ENCODE measurements at places on chromosomes 16 and 17. TPM values are rescaled to one million over a fixed set of nuclear protein-coding genes. Genes with fewer than 3 reads are reported as not detected.

Gene ZNF597
- total RNA-seq, result 1.2 TPM

Gene KRT9
- not detected for total RNA-seq

Gene RHBDL3
- not detected for total RNA-seq

Gene FOXN1
- total RNA-seq, result not detected

DNA sequence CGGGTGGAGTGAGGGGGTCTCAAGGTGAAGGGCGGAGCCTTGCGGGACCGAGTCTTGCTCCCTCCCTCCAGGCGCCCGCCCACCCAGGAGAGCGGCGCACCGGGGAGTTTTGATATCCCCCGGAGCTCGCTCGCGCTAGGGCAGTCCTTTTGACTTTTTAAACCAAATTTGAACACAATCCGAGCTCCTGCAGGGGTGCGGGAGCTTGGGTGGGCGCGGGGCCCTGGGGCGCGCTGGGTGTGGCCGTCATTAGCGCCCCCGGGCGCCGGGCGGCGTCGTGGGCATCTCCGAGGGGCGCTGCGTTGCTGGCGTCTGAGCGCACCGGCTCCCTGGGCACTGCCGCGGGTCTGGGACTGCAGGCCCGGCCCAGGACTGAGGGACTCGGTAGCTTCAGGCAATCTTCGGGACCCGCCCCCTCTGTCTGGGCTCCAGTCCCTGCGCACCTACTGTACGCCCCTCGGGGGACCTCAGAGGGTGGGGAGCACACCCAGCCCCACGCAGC lies 10.9 kb downstream of the MAF start:
- H3K4me3 ChIP-seq, result peak overlapping the region; percentile 31
- no peaks in the 10 kb centered on the region for H3K36me3 ChIP-seq
- peaks cover 46% of the 10 kb centered on the region for H3K27me3 ChIP-seq
- no peaks in the 10 kb centered on the region for H3K4me1 ChIP-seq
- peak overlapping the region; percentile 74 for H3K27ac ChIP-seq

DNA sequence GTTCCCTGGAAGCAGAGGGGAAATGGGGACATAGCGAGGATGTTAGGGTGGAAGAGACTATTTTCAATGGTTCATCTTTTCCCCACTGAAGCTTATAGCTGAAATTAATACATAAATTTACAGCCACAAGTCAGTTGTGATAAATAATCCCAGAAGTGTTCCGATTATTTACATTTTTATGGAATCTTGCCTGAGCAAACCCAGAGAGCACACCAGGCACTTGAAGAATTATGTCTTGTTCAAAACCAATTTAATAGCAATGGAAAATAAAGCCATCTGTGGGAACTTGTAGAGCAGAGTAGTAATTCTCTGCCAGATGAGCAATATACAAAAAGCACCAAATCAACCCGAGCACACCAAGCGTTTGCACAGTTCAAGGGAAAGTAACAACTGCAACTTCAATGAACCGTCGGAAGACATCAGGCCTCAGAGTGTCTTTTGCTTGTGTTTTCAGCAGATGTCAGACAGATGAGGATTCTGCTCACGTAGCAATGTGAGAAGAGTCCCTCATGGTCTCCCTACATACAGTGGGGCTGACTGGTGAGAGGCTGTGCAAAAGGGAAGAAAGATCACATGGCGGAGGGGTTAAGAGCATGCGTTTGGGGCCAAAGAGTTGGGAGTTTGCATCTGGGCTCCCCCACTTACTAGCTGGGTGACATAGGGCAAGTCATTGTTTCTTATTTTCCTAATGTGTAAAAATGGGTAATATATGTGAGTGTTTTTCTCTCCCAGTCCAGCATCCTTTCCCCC lies 148.7 kb upstream of the HS3ST2 start:
- H3K36me3 ChIP-seq, result no peaks in the 10 kb centered on the region
- H3K27ac ChIP-seq, result peak overlapping the region; percentile 51
- H3K4me3 ChIP-seq, result no peak overlapping the region
- H3K27me3 ChIP-seq, result no peaks in the 10 kb centered on the region

Gene CMTM3
- not detected for total RNA-seq

DNA sequence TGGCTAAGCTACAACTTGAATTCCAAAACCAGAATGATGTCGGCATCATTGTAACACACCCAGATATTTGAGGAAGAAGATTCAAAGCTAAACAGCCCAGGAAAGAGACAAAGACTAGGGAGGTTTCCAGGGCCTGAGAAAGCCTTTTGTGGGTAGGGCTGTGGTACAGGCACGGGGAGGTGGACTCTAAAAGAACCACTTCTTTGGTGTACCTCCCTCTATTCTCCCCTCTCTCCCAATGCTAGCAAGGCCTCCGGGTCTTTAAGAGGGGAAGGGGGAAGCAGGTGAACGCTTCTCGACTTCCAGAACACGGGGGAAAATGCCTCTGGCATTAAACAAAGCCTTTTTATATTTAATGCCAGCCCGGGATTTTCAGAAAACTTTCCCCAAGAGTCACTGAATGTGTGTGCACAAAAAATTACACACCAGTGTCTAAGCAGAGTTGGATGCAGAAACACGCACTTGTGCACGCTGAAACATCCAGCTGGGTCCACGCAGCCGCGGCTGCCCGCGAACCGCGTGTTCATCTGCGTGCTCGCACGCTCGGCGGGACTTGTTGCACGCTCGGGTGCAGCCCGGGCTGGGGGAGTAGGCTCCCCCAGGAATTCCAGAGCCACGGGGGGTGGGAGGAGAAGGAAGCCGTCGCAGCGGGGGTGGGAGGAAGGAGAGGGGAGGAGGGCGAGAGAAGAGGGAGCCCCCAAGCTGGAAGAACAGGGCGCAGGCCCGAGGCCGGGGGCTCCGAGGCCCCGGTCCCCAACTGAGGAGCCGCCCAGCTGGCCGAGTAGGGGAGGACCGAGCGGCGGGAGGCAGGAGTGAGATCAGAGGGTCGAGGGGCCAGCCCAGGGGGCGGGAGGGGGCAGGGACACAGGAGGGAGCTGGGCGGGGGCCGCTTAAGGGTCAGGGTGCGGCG lies 20.1 kb upstream of the ZNF423 start:
- H3K27me3 ChIP-seq, result peaks cover 3% of the 10 kb centered on the region
- DNase-seq, result no peak
- peaks cover 25% of the 10 kb centered on the region for H3K4me1 ChIP-seq

- peak within 1 kb of the TSS; percentile 40 for H3K27ac ChIP-seq
- peaks cover 3% of the 10 kb centered on the region for H3K4me1 ChIP-seq
- H3K27me3 ChIP-seq, result no peaks in the 10 kb centered on the region
- no peak for DNase-seq
Measured at GRCh38 chr17:44170499-44171201, at the start of gene ASB16. Gene ASB16 (plus strand): TSS chr17:44170704. CDS start chr17:44170790, 86 bp downstream.

Gene TTC19
- total RNA-seq, result 110 TPM

Gene SKAP1
- 6.4 TPM for total RNA-seq

DNA sequence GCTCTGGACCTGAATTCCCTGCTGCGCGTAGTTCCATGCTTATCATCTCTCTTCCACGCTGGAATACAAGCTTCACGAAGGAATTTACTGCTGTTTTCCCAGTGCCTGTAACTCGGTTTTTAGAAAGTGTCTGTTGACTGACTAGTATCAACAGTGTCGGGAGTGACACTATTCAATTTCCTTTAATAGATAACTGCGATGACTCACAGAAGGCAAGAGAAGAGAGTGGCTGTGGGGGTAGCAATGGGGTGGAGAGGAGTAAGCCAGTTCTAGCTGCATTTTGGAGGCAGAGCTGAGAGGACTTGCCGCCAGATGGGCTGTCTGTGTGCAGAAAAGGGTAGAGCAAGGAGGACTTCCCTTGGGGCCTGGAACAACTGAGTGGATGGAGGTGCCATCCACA lies 25.2 kb downstream of the B4GALNT2 start:
- DNase-seq, result no peak
- H3K4me3 ChIP-seq, result no peak overlapping the region
- peaks cover 20% of the 10 kb centered on the region for H3K27me3 ChIP-seq
- no peaks in the 10 kb centered on the region for H3K36me3 ChIP-seq
- no peaks in the 10 kb centered on the region for H3K4me1 ChIP-seq

Gene KLHL10
- total RNA-seq, result not detected

Gene ASGR1
- total RNA-seq, result 0.48 TPM

DNA sequence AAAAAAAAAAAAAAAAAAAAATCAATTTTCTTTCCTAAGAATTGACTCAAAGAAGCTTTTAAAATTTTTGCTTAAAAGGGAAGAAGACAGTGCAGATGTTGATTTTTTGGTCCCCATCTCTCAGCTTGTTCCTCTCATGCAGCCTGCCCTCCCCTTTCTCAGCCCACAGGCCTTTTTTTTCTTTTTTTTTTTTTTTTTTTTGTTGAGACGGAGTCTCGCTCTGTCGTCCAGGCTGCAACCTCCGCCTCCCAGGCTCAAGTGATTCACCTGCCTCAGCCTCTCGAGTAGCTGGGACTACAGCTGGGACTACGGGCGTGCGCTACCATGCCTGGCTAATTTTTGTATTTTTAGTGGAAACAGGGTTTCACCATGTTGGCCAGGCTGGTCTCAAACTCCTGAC lies 17.7 kb downstream of the YPEL2 start:
- no peaks in the 10 kb centered on the region for H3K27me3 ChIP-seq
- no peak for DNase-seq
- no peaks in the 10 kb centered on the region for H3K36me3 ChIP-seq
- peaks cover 46% of the 10 kb centered on the region for H3K4me1 ChIP-seq
- H3K4me3 ChIP-seq, result no peak overlapping the region

Gene CCL23
- 9.1 TPM for total RNA-seq

Gene SUPT4H1
- 66.3 TPM for total RNA-seq

Gene GRAPL
- 2.2 TPM for total RNA-seq

Gene PRAC2
- total RNA-seq, result not detected

DNA sequence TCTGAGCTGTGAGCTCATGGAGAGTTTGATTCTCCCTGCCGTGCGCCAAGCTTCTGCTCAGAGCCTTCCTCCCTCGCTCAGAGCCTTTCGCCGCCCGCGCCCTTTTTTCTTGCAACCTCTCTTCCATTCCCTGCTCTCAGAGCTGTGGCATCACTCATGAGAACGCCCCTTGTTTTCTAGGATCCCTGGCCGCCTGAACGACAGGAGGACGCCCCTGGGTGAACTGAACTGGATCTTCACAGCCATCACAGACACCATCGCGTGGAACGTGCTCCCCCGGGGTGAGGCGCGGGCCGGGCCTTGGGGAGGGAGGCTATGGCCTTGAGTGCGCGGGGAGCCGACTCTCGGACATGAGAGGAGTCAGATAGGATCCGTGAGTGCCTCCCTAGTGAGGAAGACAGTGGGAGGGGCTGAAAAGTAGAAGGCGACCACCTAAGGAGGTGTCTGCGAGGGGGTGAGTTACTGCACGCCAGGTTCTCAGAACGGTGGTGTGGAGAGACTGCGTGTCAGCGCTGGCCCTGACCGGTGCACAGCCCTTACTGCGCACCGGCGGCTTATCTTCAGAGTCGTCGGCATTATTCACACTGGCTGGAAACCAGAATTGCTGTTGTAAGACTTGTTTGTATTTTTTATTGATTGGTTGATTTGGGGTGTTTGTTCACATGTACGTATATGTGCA lies 169.5 kb upstream of the CHMP6 start:
- H3K27ac ChIP-seq, result no peak overlapping the region
- H3K4me1 ChIP-seq, result no peaks in the 10 kb centered on the region
- DNase-seq, result no peak
- no peaks in the 10 kb centered on the region for H3K27me3 ChIP-seq
- H3K36me3 ChIP-seq, result no peaks in the 10 kb centered on the region

Gene ARHGDIG
- 0.95 TPM for total RNA-seq

Gene SERPINF2
- 10.5 TPM for total RNA-seq

Gene SLFN12
- 34.8 TPM for total RNA-seq

- DNase-seq, result no peak
- H3K4me1 ChIP-seq, result no peaks in the 10 kb centered on the region
- no peaks in the 10 kb centered on the region for H3K36me3 ChIP-seq
- H3K27ac ChIP-seq, result no peak overlapping the region
Measured at GRCh38 chr16:65961476-65962143, 404.9 kb upstream of the CDH5 start.

GRCh38 chr17:63082273-63082861 lies 116.3 kb downstream of the TANC2 start:
- H3K27me3 ChIP-seq, result no peaks in the 10 kb centered on the region
- H3K4me1 ChIP-seq, result no peaks in the 10 kb centered on the region
- no peak overlapping the region for H3K4me3 ChIP-seq
- DNase-seq, result no peak
- no peaks in the 10 kb centered on the region for H3K36me3 ChIP-seq
- H3K27ac ChIP-seq, result no peak overlapping the region

GRCh38 chr16:46918905-46919792 lies 35.0 kb downstream of the GPT2 start:
- no peaks in the 10 kb centered on the region for H3K36me3 ChIP-seq
- peak; percentile 22 for DNase-seq
- H3K27ac ChIP-seq, result no peak overlapping the region
- H3K4me3 ChIP-seq, result no peak overlapping the region
- no peaks in the 10 kb centered on the region for H3K27me3 ChIP-seq
- no peaks in the 10 kb centered on the region for H3K4me1 ChIP-seq

All from transverse colon (tissue), 4 donors.